Urothelium cell line (cell line): ENCODE measurements at places on chromosomes 4 and X.

DNA sequence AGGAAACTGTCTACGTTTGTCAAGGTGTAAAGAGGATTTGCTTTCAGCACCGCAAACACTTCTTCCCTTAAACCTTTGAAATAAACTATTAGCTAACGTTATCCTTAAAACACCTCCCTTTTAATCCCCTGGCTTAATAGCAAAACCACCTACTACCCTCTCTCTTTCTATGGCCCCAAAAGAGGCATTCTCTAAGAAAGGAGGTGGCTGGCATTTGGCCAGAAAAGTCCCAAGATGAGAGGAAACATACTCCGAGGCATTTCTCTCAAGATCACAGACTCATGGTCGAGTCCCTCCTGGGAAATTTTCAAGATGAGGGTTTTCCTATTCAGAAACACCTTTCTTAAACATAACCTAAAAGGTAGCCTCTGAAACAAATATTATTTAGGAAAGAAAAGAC lies 60.6 kb upstream of the VCX3B start:
- DNase-seq: no peak

DNA sequence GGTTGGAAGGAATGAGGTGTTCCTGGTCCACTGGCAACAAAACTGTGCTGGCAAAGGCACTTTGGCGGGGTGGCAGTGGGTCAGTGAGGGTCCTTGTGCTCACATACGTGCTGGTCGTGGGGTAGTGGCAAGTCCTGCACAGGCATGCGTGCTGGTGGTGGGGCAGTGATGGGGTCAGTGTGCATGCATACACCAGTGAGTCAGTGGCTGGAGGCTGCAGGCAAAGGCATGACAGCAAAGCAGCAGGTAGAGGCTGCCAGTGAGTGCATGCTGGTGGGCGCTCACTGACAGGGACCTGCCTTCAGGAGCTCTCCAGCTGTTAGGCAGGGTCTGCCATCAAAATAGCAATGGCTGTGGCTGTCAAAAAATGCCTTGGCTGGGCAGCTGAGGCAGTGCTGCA lies 42.1 kb downstream of the TMPRSS11E start:
- no peak for DNase-seq

DNA sequence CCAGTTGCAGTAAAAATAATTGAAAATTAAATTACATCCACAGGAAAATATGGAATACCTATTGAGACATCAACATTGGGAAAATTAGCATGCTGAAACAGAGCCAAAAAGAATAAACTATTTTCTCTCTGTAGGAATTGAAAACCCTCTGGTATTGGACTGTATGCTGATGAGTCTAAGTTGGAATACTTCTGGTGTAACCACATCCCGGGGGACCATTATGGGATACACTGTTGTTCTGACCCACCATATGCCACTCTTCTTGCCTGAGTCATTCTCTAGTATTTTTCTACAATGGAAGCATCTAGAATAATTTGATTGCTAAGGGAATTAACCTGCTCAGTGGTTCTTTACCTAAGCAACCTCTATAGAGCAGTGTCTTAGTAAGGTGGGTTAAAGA lies 640.7 kb upstream of the AGA start:
- no peak for DNase-seq

- DNase-seq: no peak
Observed at GRCh38 chr4:957231-957580, 16.2 kb downstream of the DGKQ start.

DNA sequence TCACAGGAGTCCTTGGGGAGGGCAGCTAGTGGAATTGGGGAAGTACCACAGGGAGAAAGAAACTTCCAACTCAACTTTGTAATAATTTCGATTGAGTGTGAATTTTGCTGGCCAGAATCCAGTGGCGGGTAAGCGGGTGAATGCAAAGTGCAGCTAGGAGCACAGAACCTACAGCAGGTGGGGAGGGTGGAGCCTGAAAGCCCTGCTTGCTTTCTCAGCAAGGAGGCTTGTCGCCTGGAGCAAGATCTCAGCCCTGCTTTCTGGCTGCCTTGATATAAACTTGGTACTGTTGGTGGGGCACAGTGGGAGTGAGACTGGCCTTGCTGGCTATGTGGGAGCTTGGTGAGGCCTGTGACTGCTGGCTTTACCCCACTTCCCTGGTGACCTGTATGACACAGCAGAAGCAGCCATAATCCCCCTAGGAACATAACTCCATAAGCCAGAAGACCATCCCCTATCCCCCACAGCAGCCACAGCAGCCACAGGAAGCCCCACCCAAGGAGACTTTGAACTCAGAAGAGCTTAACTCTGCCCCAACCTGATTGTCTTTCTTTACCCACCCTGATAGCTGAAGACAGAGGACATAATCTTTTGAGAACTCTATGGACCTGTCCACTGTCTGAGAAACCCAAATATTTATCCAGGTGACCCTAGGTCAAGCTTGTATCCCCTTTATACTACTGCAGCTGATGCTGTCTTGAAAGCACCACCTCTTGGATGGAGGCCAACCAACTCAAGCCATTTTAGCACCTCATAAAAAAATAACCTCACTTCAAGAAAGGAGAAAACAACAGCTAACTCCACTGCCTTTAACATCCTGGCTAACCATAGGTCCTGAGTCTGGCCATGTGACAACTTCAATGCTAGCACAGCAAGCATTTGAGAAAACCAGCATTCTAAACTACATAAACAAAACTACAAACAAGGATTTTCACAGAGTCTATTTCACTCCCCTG lies 87.2 kb upstream of the PDE5A start:
- no peak for DNase-seq

DNA sequence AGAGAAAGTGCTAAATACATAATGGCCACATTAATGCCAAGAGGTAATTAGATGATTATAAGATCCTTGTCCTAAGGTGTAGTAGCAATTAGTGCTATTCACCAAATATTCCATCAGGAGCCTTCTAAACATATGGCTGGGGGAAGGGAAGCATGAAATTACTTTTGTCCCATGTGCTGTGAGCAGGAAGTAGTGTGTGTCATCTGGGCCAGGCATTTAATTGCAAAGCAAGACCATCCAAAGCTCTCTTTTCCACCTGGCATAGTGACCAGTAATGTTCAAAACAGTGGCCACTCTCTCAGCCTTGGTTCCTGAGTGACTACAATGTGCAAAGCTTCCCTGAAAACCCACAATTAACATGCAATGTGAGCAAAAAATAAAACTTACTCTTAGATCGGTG lies 144.2 kb upstream of the FAM241A start:
- DNase-seq: no peak

GRCh38 chr4:88964450-88964849 lies 92.5 kb downstream of the FAM13A start:
- DNase-seq: peak; percentile 14

DNA sequence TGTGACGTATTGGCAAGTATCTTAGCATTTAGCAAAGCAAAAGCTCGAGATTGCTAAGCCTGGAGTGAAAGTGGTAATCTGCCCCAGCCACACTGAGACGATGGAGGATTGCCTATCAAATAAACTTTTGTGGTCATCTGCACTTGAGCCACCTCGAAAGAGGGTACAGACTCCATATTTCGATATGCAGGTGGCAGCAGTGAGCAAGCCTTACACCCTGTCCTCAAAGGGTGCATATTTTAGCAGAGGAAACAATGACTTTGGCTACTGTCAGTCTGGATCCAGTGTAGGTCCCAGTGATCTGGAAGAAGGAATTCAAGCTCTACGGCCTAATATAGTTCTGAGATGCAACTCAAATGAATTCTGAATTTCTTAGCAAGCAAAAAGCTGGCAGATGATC lies 153.9 kb downstream of the ATG4A start:
- DNase-seq: no peak

DNA sequence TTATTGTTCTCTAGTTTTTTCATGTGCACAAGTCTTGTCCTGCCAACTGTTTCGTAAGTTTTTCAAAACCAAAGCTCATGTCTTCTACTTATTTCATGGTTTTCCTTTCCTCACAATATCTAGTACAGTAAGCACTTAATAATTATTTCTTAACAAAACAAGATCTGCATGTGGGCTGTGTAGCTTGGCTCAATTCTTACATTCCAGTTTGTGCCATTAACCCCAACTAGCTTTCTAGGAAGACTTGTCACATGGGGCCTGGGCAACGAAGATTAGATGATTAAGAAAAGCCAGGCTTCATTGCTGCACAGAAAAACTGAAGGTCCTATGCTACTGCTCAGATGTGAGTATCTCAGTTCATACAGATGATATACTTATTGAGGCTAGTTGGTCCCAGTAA lies 155.3 kb upstream of the TEX13A start:
- no peak for DNase-seq

GRCh38 chr4:78551420-78552351 lies at the start of gene ANXA3:
TSS of gene ANXA3 (plus strand) at chr4:78551770. CDS start at chr4:78554474, 2,704 bp downstream.
- DNase-seq: peak; percentile 39

DNA sequence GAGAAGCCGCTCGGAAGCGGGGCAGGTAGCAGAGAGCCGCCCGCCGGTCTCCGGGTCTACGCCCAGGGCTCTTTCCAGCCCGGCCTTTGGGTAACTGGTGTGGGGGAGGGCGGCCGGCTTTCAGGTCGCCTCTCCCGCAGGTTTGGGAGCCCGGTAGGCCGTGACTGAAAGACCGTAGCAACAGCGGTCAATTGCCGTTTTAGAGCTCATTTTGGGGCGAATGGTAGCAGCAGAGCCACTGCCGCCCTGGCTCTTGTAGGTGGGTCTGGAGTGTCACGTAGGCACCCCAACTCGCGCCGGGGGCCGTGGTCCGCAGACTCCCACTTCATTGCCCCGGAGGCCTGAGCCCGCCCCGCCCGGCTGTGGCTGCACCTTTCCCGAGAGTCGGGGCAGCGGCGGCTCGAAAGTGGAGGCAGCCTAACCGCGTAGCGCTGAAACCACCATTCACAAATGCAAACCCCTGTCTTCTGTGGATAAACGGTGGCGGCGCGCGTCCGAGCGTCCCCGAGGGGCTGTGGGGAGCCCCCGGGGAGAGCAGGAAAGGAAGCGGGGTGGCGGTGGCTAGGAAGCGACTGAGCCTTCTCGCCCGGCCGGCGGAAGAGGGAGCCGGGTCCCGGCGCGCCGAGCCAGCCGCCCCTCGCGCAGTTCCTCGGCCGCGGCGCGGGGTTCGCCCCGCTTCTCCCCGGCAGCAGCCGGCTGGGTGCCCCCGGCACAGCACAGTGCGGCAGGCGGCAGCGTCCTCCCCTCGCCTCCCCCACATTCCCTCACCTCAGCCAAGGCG lies 2185.1 kb upstream of the TENM3 start:
- DNase-seq: peak; percentile 21

DNA sequence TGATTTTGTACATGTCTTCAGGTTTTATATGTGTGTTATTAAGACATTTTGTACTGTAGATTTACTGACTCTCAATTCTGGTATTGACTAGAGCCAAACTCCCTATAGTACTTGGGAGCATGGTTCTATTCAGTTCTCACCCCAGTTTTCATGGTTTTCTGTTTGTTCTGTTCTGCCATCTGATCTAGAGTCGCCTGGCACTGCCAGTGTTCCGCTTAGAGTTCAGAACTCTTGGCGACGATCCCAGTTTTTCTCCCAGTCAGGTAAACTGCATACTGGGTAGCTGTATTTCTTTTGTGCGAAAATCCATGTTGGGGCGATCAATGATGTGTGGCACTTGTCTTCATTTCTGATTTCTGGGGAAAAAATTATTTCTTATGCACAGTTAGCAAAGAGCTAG lies 78.0 kb downstream of the PHOX2B start:
- no peak for DNase-seq

GRCh38 chr4:182492423-182492822 lies 249.2 kb downstream of the TENM3 start:
- DNase-seq: no peak

DNA sequence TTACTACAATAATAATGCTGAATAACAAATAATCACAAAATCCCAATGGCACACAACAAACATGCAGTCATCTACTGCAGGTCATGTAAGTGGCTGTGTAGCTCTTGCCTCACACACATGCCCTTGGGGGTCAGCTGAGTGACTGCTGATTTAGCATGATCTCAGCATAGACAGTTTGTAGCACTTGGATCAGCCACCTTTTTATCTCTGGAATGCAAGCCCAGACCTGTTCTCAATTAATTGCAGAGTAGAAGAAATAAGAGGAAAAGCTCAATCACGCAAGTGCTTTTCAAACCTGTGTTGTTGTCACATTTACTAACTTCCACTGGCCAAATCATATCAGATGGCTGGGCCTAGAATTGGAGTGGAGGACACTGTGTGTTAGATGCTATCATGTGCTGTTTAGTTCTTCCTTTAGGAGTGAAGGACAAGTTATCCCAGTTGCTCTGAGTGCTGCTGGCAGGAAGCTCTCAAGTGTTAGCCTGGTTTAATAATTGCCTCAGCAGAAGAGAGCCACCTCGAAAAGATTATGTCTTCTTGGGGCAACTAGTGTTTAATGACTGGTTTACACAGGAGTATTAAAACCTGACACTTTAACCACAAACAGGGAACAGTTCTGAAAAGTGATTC lies 128.3 kb upstream of the EPHA5 start:
- no peak for DNase-seq

DNA sequence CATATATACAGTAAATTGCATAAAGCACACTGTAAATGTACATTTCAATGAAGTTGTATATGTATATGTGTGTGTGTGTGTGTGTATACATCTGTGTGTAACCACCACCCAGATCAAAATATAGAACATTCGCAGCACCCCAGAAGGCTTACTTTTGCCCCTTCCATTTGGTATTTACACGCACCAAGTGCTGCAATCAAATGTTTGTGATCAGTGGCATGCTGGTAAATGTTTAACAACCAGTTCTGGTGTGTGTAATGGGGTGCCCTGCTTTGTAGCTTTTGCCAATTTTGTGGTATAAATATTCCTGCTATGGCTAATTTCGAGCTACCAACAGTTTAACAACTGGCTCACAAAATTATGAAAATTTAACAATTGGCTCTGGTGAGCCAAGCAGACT lies 101.3 kb downstream of the RTL5 start:
- no peak for DNase-seq

- no peak for DNase-seq
Observed at GRCh38 chr4:35912174-35912573, 332.1 kb downstream of the ARAP2 start.

GRCh38 chr4:148574502-148574901 lies 132.3 kb upstream of the NR3C2 start:
- no peak for DNase-seq

DNA sequence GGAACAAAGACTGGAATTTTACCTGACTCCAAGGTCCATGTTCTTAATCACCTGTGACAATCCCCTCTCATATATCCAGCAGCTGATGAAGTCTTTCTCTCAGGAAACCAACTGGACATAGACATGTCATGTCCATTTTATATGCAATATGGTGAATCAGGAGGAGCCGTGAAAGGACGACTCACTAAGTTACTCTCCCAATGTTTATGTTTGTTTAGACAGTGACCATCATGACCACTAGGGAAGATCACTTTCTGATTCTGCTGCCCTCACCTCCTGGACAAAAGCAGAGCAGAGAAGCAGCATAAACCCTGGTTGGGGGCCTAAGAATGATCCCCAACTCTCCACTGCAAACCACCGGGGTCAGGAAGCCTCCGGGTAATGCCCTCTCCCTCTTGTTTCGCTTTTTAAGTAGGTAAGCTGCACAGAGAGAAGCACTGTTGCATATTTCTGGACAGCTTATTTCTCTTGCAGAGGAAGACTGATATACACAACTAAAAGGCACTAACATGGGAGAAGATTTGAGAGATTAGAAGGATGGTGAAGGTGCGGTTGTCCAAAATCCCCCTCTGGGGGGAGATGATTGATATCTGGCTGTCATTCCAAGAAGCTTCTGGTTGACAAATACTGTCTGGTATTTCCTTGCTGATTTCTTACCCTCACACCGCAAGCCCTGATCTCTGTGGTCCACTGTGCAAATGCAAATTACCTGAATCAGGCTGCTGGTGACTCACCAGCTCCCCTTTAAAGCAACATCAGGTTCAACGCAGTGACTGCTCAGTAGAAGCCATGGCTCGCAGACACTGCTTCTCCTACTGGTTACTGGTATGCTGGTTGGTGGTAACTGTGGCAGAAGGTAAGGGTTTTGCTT lies at the start of gene ODAPH:
ODAPH (plus strand) TSS at position 773 of the 871 bp plus-strand sequence; CDS start at position 790, 17 bp downstream.
- DNase-seq: peak; percentile 81

GRCh38 chrX:107396235-107396634 lies 53.2 kb upstream of the FRMPD3 start:
- DNase-seq: no peak
